ENCODE measurements at places on chromosomes 2 and 18. TPM values are rescaled to one million over a fixed set of nuclear protein-coding genes. Genes with fewer than 3 reads are reported as not detected.
A peak's percentile ranks its signal among the peaks of the same experiment; 100 is the strongest.

Gene LYPD1
- total RNA-seq, result 4.1 TPM

- DNase-seq, result no peak
These were observed 49.9 kb downstream of the GPR39 start for GRCh38 chr2:132466428-132467028.

Gene SRD5A2
- total RNA-seq, result not detected

Gene GPR39
- not detected for total RNA-seq

DNA sequence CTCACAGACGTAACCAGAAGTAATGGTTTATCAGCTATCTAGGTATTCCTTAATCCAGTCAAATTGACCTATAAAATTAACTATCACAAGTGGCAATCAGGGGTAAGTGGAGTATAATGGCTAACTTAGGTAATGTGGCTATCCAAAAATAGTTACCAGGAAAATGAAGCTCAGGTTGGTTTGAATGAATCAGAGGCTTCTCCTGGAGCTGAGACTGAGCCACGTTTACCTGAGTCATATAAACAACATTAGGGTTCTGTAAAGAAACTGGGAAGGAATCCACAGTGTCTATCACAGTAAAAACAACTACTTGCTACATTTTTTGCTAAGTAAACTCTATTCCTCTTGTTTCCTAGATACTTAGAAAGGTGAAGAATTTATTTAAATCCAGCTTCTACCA lies 236.0 kb upstream of the SPHKAP start:
- DNase-seq, result no peak

Gene POMC
- total RNA-seq, result not detected

DNA sequence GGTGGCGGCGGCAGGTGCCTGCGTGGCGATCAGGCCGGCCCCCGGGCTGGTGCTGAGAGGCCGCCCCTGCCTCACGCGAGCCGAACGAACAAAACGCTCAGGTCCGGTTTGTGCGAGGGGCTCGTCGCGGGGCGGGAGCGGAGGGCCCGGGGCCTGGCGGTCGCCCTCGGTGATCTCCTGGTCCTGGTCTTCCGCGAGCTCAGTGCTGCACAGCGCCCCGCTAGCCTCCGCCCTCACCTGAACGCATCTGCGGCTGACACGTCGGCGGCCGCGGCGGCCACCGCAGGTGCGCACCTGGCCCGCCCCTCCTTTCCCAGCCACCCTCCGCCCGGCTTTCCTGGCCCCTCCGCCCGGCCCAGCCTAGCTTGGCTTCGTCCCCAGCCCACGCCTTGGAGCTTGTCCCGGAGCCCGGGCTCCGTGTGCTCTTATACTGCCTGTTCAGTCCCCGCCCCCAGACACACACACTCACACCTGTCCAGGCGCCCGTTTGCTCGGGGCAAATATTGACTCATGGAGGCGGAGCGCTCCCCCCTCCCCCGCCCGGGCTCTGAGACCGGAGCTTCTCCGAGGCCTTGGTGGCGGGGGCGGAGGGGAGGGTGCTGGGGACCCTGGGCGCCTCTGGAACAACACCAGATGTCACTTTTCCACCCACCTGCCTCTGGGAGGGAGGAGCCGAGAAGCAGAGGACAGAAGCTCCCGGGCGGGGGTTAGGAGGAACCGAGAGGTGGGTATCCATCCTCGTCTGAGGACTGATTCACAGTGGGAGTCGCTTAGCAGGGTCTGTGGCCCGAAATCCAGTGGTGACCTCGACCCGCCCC lies 8.6 kb upstream of the CRYBA2 start:
- DNase-seq, result no peak

- DNase-seq, result no peak
These were observed 59.4 kb upstream of the CTLA4 start for GRCh38 chr2:203808046-203808750.

DNA sequence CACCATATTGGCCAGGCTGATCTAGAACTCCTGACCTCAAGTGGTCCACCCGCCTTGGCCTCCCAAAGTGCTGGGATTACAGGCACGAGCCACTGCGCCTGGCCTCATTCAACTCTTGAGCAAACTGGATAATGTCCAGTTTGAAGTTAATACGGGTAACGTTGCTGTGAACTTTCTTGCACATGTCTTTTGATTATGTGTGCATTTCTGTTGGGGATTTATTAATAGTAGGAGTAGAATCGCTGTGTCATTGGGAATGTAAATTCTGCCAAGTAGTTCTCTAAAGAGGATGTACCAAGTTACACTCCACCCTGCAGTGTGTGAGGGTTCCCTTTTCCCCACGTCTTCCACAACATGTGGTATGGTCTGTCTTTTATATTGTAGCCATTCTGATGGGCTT lies 6.2 kb downstream of the IMPA2 start:
- no peak for DNase-seq

DNA sequence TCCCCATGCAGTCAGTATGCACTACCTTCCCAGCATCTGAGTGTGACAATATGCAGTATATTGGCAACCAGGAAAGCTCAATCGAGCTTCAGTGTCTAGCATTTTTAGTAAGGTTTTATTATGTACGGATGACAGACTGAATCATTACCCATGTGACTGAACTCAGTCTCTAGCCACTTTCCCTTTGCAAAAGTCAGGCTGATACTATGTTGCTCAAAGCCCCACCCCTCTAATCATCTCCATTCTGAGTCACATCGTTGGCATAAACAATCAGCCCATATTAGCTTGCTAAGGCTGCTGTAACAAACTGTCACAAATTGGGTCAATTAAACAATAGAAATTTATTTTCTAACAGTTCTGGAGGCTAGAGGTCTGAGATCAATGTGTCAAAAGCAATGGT lies 25.8 kb upstream of the SRD5A2 start:
- no peak for DNase-seq

- DNase-seq, result no peak
These were observed 309.5 kb downstream of the PIK3C3 start for GRCh38 chr18:42264497-42264896.

DNA sequence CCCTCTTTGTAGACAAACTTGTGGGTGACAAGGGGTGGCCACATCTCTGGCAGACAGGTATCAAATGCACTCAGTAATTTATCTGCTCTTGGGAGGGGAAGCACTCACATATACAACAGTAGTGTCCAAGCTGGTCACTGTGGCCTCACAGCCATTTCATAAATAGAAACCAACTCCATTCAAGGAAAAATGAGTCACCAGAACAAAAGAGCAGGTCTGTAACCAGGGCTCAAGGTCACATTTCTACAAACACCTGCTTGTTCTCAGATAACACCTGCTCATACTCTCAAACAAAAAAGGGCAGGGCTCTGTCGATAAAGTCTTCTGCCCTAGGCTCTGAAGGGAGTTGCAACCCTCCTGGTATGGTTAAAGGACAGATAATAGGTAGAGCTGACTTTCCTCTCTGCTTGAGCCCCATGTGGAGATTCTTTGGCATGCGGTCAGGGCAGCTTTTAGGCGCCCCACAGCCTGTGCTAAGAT lies 459.0 kb downstream of the BCL11A start:
- no peak for DNase-seq

- DNase-seq, result no peak
These were observed 40.5 kb upstream of the HS6ST1 start for GRCh38 chr2:128358941-128359731.

DNA sequence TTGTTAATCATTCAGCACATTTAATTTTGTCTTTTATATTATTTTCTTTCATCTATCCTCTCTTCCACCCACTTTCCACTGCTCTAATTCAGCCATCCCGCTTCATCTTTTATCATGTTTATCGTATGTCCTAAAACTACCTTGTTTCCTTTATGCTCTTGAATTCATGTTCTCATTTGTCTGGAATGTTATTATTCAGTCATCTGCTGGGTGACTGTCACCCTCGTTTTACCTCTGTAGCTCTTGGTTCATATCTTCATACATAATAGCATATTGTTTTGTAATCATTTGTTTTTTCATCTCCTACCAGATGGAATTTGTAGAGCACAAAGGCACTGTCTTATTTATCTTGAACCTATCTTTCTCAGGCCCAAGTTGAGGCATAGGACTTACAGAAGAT lies 37.0 kb downstream of the SMCHD1 start:
- no peak for DNase-seq

- DNase-seq, result peak; percentile 21
These were observed 5.8 kb downstream of the CIB4 start for GRCh38 chr2:26635401-26635800.

DNA sequence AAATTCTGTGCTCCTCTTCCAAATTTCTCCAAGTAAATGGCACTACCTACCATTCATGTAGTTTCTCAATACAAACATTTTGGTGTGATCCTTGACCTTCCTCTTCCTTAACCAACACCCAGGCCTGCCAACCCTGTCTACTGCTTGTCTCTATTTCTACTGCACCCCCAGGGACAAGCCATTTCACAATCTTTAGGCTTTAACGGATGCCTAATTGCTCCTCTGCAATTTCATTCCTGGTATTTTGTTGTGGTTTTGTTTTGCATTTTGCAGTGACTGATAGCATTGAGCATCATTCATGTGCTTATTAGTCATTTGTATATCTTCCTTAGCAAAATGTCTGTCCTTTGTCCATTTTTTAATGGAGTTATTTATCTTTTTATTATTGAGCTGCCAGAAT lies 10.0 kb downstream of the FAP start:
- DNase-seq, result no peak

Gene METAP1D
- total RNA-seq, result 4.6 TPM

Gene UGT1A4
- total RNA-seq, result not detected

DNA sequence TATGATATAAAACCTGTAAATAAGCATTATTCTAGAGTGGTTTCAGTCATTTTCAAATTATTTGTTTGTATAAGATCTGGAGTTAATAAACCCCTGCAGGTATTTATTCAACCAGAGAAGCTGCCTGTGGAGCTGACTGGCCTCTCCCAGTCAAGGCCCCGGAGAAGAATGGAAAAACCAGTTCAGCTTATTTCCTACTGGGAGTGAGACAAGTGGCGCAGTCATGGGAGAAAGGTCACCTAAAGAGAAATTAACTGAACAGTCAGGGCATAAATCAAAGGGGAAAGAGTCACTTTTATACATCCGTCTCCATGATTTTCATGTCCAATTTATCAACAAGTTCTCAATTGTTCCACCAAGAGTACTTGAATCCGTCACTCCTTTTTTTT lies 240.9 kb downstream of the RNF152 start:
- no peak for DNase-seq

Gene C2orf74
- total RNA-seq, result 10.4 TPM

DNA sequence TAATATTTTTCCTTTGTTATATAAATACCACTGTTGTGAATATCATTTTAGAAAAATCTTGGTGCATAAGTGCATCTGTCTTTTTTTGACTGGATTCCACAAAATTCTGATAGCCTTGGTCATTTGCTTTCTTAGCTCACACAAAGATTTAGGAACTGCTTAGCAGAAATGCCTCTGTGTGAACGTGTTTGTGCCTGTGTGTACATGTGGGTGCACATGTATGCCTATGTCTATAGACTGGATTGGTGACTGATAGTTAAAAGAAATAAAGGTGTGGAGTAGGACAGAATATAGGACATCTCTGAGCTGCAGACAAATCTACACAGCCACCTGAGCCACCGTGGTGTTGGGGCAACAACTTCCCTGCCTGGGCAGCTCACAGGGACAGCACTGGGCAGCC lies 93.8 kb downstream of the TSN start:
- DNase-seq, result no peak

Gene DNMT3A
- 45.4 TPM for total RNA-seq

GRCh38 chr18:66734451-66734850 lies 130.6 kb upstream of the CDH19 start:
- DNase-seq, result no peak

Data from chondrocyte (in vitro differentiated cells).